Memory B cell (primary cell): ENCODE measurements at places on chromosomes 2 and 18.

- no peak for DNase-seq
These were observed 13.6 kb upstream of the CYP27C1 start for GRCh38 chr2:127233710-127234109.

- no peak for DNase-seq
These were observed 291.4 kb downstream of the CCDC85A start for GRCh38 chr2:56475191-56475590.

- DNase-seq = no peak
These were observed 42.0 kb downstream of the NDUFA10 start for GRCh38 chr2:239983004-239983778.

DNA sequence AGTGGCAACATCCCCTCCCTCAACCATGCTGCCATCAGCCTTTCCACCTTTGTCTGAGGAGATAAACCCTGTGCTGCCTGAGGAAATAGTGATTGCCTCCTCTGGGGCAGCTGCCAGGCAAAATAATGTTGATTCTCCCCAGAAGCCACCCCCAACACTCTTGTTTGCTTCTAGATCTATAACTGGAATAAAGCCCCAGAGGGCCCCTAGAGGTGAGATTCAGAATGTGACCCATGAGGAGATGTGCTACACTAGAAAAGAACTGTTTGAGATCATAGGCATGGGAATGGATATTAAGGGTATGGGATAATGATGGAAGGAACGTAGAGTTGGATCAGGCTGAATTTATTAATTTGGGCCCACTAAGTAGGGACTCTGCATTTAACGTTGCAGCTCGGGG, 116.3 kb upstream of the RMP24 start:
- no peak for DNase-seq

GRCh38 chr18:54947091-54947490, 12.2 kb downstream of the CCDC68 start:
- DNase-seq = no peak

DNA sequence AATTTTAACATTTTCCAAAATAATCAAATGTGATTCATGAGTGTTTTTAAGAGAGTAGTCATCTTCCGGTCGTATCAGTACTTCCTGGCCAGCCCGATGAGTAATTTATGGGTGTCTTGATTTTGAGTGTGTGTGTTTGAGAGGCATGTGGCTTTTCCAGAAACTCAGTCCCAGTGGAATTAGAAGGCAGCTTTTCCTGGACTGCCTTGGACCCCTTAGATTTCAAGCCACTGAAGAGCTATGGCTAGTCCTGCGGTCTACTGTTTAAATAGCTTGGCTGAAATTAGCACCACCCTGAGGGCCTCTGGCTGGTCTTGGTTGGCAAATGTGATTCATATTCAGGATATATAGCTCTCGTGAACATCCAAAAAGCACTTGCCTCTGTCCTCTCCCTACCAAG, 59.4 kb downstream of the HK2 start:
- DNase-seq = no peak

DNA sequence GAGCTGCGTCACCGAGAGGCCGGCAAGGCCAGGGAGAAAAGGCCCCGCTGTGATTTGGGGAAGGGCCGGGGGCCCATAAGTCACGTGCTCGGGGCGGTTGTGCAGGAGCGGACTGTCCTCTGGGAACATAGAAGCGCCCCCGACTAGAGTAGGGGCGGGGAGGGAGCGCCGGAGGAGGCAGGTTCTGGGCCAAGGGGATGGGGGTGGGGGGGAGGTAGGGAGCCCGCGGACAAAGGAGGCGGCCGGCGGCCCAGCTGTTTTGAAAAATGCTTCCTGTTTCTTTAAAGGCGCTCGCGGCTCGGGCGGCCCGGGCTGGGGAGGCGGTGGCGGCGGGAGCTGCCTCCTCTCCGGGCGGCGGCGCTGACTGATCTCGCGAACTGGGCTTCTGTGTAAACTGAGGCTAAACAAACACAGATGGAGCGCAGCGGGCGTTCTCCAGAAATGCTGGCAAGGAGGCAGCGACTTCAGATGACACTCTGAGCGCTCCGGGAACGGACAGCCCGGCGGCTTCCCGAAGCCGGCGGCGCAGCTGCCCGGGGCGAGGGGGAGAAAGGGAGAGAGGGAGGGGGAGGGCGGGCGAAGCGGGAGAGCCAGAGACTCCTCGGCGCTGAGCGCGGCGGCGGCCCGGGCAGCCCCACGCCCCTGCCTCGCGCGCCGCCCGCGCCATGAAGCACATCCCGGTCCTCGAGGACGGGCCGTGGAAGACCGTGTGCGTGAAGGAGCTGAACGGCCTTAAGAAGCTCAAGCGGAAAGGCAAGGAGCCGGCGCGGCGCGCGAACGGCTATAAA, at the start of gene ATOH8:
TSS of gene ATOH8 (plus strand) at position 467 of the 788 bp plus-strand sequence. CDS start at position 666, 199 bp downstream.
- peak; percentile 28 for DNase-seq

GRCh38 chr18:12302391-12303147, 5.5 kb upstream of the TUBB6 start:
- no peak for DNase-seq

GRCh38 chr2:24259316-24259715, 84.5 kb downstream of the FAM228A start:
- DNase-seq = no peak

DNA sequence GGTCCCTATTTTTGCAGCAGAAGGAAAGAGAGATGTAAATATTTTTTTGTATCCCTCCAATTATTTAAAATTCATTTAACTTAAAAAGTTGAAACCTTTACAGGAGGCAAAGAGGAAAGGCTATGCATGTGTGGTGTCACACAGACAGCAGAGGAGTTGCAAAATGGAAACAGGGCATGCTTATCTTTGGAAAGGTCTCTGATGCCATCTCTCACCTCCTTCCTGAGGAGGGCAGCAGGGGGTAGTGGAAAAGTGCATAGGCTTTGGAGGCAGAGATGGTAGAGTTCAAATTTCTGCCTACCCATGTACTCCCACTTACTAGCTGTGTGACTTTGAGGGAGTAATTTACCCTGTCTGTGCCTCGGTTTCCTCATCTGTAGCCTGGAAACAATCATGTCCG, 99.6 kb upstream of the MCFD2 start:
- DNase-seq = no peak

DNA sequence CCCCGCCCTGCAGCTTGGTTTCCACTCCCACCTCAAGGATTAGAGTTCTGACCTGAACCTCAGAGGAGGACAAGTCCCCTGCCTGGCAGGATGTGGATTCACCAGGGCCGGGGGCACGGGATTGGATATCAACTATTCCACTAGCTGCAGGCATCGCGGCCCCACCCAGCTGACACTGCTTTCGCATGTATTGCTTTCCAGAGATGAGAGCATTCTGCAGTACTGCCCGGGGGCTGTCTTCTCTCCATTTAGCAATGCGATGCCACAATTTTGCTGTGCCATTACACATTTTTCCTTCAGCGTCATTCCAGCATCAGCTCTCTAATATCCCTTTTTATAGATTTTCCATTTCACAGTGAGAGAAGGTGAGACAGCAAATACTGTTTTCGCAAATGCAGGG, 42.0 kb downstream of the CTIF start:
- DNase-seq = no peak

GRCh38 chr2:104888489-104889258, 34.8 kb downstream of the POU3F3 start:
- no peak for DNase-seq

- no peak for DNase-seq
These were observed 339.5 kb downstream of the TXNL1 start for GRCh38 chr18:56298935-56299334.

- peak; percentile 47 for DNase-seq
These were observed 33.8 kb upstream of the IMPA2 start for GRCh38 chr18:11947214-11948191.

DNA sequence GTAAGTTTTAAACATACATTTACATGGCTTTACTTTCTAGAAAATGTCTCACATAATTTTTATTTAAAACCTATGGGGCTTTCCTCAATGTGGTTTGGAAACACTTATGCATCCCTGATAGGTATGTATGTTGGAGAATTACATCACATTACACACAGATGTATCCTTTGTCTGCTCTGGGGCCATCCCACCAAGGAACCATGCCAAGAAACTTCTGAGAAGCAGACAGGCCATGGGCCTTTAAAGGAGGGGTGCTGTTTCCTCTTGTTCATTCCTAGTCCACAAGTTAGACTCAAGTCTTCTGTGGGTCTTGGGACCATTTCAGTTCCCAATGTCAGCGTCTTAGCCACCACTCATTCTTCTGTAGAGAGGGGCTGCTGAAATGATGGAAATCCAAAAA, 162.0 kb upstream of the SETBP1 start:
- DNase-seq = no peak

DNA sequence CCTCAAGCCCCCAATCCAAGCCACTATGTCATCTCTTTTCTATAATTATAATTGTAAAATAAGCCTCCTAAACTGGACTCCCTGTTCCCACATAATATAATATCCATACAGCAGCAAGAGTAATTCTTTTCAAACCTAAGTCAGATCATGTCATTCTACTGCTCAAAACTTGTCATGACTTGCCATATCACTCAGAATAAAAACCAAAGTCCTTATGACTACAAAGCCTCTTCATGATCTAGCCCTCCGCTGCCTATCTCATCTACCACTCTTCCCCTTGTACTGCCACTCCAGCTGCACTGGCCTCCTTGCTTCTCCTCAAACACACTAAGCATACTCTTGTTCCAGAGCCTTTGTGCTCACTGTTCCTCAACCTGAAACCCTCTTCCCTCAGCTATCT, 69.9 kb downstream of the MEMO1 start:
- DNase-seq = no peak

DNA sequence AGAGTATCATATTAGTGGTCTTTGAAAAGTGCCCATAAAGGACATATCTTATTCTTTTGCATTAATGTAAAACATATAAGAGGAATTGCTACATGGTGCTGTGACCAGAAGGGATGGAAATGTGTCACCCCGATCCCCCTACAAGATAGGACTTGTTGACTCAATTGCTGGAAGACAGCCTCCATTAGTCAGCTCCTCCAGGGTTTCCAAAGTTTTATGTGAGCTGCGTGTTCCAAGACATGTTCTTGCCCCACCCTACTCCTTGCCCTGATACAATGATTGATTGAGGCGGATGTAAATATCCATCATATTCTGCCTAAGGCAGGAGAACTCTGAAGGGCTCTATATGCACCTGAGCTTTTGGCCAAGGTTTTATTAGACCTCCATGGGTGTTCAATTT, 541.0 kb upstream of the ZEB2 start:
- DNase-seq = no peak

DNA sequence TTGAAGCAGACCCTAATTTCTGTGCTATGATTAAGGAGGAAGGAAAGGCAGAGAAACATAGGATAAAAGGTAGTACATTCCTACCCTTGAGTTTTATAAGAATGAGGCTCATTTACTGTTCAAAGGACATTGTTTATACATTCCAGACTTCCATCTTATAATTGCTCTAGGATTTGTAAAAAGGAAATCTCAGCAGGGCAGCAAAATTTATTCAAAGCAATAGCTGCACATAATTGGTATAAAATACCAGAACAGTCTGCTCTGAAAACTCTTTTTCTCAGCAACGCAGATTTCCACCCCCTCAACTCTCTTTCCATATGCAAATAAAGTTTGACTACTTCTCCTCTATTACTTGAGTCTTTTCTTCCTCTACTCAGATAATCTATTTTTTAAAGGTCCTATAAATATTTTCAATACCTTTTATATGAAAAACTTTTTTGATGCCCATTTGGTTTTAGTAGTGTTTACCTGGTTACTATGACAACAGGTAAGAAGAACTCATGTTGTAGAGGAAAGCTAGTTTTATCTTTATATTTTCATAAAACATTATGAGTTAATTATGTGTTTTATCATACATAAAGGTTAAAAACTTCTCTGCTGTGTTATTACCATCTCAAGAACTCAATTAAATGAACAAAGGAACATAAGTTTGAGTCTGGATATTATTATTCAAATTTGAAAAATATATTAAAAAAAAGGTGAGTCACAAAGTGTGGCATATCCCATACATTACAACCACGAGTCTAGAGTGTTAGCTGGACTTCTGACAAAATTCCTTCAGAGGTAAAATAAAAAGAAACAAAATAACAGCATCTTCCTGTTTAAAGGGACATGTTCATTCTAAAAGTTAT, 19.9 kb downstream of the RBMS1 start:
- no peak for DNase-seq

DNA sequence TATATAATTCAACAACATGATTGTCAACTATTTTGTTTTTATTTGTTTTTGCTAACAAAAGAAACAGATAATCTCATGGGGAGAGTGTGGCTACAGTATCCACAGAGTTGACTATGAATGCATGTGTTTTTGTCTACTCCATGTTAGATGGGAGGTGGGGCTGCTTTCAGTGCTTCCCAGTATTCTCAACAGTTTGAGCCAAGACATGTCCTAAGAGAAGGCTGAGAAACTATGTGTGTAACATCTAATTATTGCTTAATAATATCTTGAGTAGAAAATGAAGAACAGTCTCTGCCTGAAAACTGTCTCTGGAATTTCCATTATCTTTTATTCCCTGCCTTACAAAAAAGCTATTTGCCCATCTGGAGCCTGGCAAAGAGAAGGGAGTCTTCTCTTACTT, 178.8 kb upstream of the MMADHC start:
- DNase-seq = no peak

DNA sequence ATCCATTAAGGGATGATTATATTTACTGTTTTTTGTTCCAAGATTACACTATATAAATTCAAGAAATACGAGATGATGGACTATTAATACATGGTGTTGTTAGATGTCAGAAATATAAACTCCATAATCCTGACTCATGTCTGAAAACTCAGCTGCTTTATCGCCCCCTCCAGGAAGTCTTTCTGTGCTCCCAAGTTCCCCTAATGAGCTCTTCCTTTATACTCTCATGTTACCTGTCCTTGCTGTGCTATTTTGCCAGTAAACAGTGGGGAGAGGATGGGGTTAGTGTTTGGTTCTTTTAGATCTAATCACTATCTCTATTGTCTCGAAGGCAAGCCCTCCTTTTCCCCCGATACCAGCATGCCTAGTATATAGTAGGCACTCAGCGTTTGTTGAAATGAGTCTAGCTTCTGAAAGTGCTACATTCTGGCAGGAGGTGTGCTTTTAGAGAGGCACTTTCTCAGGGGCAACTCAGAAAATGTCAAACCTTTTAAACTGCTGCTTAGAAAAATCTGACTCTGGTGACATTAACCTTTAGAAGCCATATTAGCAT, 21.4 kb upstream of the BARD1 start:
- no peak for DNase-seq

- DNase-seq = no peak
These were observed 435.2 kb downstream of the ARHGAP15 start for GRCh38 chr2:143564419-143564818.

DNA sequence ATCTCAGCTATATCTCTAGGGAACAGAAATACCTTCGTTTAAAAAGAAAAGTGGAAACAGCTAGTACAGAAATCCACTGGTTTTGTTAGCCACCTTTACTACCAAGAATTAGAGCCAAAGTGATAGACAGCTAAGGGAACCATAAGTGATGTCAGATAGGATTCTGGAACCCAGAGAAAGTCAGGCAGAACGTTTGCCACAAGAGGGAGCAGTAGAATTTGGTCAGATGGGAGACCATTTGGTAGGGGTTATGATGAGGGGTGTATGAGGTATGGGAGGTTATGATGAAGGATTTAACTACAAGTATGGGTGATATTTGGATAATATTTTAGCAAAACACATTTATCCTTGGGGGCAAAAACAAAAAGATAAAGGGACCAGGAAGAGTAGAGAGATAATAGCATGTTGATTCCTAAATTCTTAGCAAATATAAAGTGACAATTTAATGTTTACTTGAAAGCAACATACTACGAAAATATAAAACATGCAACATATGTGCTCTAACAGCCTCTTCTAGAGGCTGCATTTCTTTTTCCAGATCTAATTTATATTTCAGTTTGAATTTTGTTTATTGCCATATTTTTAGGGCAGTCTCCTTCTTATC, 3.3 kb downstream of the SLC8A1 start:
- no peak for DNase-seq

- DNase-seq = no peak
These were observed 46.4 kb downstream of the MTA3 start for GRCh38 chr2:42614838-42615237.

- no peak for DNase-seq
These were observed 16.3 kb upstream of the SNED1 start for GRCh38 chr2:240981871-240982800.
